Activated naive CD8-positive, alpha-beta T cell treated with anti-CD3 and anti-CD28 coated beads, Interleukin-2, amount 50 U/mL, for 16 hours (primary cell): ENCODE measurements at places on chromosomes 11 and 22.
A peak's percentile ranks its signal among the peaks of the same experiment; 100 is the strongest.

GRCh38 chr11:43904742-43905535 is 24.3 kb downstream of the ALKBH3 start:
- no peak for DNase-seq

DNA sequence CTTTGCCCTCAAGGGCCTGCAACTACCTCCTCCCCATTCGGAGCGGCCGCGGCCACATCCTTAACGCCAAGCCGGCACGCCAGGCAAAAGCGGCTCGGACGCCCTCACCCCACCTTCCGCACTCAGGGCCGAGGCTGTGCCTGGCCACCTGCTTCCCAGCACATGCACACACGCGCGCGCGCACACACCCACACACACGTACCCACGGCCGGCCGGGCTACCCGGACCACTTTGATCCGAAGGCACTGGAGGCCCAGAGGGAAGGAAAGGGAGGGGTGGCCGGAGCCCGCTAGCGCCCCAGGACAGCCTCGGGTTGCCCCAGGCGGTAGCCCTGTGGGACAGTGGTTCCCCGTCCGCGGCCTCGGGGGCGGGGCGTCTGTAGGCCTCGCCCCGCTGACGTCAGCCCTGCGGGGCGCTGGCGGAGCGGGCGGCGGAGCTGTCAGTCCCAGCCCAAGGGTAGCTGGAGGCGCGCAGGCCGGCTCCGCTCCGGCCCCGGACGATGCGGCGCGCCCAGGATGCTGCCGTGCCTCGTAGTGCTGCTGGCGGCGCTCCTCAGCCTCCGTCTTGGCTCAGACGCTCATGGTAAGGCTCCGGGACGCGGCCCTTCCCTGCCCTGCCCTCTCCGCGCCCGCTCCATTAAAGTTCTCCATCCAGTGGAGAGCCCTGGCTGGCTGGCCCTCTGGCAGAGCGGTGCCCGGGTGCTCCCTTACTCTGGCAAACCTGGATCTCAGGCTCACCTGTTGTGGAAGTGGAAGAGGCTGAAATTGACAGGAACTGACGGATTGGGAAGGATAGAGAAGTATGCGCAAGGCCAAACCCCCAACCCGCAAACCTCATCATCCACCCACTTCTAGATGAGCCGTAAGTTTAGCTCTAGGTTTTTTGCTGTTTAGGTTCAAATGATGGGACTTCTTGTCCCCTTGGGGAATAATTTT is at the start of gene IL10RA:
TSS of gene IL10RA (plus strand) at position 442 of the 935 bp plus-strand sequence. CDS start at position 516, 74 bp downstream.
- DNase-seq = peak; percentile 43

DNA sequence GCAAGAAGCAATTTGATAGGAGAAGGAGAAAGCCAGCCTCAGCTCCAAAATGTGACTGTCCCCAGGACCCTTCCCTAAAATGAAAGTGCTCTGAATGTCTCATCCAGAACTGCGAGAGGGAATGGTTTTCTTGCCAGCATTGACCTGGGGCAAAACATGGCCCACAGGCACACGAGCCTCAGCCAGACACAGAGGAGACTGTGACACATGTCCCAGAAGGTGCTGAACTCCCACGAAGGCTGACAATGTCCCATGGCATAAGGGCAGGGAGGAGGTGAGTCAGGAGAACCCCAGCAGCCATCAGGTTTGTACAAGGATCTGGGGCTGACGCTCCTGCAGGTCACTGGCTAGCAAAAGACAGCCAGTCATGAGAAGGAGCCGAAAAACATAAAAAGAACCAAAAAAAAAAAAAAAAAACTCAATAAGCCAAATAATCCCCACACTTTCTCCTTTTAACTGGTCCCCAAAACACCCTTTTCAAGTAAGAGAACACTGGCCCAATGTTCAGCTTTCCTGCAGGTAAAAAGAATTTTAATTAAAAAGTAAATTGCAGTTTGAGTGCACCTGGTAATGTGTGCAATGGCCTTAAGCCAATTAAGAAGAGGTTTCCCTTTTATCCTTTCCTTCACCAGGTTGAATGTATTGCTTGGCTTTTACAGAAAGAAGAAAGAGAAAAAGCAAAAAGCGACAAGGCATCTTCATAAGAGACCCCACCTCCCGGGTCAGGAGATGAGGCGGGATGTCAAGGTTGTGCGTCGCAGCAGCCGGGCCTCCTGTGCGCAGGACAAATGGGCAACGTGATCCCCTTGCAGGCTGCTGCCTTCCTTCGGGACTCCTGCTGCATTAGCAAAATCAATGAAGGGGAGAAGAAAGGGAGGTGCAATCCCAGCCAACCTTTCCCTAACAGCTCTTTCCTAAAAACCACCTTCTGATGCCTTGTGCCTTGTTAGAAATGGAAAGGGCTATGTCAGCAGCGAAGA is 43.6 kb downstream of the GALNT18 start:
- no peak for DNase-seq

- no peak for DNase-seq
Observed at GRCh38 chr11:14336507-14337503, 22.2 kb downstream of the RRAS2 start.

DNA sequence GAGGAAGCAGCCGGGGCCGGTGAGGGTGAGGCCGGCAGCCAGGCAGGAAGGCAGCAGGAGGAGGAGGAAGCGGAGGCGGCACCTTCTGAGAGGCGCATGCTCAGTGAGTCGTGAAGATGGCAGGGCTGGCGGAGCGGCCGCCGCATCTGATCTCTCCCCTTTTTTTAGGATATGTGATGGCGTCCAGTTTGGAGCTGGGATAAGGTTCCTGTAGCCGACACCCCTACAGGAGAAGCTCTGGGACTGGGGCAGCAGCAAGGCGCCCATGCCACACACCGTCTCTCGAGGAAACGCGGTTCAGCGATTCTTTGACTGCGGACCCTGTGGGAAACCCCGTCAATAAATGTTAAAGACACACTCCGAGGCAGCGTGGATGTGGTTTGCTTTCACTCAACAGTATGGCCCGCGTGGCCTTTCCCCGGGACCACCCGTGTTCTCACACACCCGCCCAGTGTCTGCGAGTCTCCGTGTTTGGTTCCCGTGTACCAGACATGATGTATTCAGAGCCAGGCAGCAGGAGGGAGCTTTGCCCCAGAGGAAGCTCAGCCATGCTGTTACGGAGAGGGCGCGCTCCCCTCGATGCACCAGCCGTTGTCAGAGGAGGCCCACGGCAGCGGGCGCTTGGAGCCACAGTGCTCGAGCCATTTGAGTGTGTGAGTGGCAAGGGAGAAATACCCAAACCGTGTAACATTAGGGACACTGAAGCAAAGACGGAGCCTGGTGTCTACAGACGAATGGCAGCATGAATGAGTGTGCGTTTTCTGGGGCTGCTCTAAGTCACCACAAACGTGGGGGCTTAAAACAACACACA is 27.7 kb upstream of the PARVB start:
- DNase-seq = peak; percentile 32

DNA sequence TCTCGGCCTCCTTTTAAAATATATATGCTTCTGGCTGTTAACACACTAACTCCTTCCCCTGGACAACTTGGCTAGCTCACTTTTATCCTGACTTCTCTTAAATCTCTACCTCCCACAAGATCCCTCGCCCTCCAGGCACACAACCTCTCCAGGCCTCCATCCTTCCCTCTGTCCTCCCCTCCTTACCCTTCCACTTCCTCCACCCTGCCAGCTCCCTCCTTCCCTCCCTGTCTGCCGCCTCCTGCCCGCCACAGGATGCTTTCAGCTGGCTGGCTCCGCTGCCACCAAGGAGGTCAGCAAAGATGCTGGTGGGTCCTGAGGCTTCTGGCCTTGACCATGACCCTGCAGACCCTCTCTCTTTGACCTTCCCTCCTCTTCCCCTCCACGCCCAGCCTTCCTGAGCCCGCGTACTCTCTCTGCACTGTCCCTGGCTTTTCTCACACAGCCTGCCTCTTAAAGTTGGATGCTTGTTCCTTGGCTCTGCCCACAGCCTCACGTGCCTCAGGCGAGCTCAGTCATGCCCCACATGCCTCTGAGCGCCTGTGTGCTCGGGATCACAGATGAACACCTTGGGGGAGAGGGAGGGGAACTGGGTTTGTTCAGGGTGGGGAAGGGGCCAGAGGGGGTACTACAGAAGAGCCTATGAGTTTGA is 6.7 kb downstream of the NFAM1 start:
- DNase-seq = no peak

DNA sequence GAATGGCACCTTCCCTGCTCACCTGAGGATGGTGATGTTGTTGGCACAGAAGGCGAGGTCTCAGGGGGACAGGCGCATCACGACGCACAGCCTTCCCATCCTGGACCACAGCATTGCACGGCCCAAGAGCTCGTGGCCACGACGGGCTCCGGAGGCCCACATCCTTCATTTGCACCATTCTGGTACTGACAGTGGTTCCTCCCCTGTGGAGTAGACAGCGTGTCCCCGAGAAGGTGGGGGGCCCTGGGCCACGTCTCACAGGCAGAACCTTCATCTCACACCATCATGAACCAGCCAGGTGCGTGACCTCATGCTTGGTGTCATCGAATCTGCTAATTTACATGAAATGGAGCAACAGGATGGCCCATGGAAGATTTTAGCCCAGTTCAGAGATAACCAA is 180.0 kb downstream of the CTTN start:
- DNase-seq = no peak

GRCh38 chr11:85758480-85759039 is 52.4 kb downstream of the SYTL2 start:
- no peak for DNase-seq

GRCh38 chr11:11237070-11237832 is 115.8 kb downstream of the CSNK2A3 start:
- no peak for DNase-seq

DNA sequence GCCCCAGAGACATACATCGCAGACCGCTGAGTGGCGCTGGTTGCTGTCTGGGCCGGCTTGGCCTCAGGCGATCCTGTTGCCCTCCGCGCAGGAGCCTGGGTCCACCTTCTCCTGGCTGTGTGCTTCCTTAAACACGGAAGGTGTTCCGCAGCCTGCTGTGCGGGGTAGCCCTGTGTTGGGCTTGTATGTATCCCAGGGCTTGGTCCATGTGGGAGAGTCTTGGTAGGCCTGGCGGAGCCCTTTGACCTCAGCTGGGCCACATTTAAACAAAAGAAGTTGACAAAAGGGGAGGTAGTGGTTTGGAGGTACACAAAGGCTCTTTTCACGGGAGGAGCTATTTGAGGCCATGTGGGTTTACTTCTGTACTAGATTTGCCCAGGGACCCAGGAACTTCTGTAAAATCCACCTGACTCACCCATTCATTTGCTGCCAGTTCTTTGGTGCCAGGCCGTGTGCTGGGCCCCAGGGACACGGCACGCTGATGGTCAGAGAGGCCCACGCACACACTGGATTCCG is 11.0 kb upstream of the GRAMD4 start:
- DNase-seq = no peak

DNA sequence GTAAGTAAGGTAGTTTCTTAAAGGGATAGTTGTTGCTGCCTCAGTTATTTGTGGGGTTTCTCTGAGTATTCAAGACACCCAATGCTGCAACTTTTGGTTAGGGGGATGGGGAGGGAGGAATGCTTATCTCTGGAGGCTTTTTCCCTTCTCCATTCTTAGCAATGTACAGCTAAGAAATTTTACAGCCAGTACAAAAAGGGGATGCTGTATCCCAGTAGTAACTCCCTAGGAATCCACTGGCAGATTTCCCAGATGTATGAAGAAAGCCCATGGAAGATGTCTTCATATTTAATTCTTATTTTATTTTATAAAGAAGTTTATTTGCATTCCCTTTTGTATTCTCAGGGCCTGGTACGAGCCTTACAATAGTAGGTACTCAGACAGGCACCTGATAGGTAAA is 154.8 kb downstream of the ENTHD1 start:
- no peak for DNase-seq

GRCh38 chr22:29342577-29343312 is 27.2 kb upstream of the RASL10A start:
- DNase-seq = no peak

DNA sequence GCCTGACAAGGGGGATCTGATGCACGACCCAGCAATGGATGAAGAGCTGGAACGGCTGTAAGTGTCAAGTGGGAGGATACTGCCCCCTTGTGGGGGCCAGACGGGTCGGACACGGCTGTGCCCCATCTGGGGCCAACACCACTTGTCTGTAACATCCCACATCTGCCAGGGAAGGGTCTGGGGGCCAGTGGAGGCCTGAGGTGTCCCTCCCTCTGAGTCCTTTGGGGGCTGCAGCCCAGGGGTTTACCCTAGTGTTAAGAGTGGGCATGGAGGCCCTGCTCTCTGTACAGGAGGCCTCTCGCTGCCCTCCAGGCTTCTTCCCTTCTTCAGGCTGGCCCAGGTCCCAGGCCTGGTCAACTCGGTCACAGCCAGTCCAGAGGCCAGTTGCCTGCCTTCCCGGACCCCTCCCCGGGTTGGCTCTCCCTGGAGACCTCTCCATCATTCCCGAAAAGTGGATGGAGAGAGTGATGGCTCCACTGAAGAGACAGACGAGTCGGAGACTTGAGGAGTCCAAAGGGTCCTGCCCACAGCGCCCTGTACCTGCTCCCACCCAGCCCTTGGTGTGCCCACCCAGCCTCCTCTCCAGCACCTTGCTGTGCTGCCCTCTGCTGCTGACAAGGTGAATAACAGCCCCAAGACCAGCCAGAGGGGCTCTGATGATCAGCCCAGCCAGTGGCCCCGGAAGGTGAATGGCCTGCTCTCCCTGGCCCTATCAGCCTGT is 15.4 kb downstream of the ARFGAP2 start:
- DNase-seq = peak; percentile 31

DNA sequence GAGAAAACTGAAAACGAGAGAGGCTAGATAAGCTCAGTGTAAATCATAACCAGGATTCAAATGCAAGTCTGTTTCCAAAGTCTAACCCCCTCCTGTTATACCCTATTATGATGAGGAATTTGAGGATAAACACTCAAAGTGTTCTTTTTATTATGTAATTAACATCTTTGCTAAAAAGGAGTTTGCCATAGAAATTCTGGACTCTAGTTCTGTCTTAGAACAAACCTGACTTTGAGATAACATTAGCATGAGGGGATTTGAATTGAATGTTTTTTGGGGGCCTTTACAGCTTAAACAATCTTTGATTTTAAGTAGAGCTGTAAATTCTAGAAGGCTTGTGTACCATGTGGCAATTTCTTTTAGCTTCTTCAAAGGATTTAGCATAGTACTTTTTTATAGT is 9.5 kb downstream of the C11orf54 start:
- no peak for DNase-seq

GRCh38 chr22:42380769-42381551 is 51.2 kb downstream of the NFAM1 start:
- DNase-seq = no peak

DNA sequence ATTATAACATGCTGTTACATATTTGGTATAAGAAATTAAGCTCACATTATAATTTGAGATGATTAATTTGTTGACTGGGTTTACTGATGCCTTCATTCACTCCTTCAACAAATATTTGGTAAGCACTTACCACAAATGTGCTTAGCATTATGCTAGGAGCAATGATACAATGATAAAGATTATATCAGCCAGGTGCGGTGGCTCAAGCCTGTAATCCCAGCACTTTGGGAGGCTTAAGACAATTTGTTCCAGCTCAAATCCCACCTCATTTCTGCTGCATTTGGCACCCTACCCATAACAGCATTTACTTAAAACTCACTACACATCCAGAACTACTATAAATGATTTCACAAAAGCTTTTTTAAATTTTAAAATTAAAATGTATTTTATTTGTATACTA is 1263.6 kb upstream of the RAG2 start:
- DNase-seq = no peak

- DNase-seq = no peak
Observed at GRCh38 chr11:62921201-62921572, at the start of gene CHRM1. CHRM1 (minus strand) TSS chr11:62921363; CDS start chr11:62911100, 10,263 bp downstream.

GRCh38 chr22:45603619-45604018 is 68.0 kb upstream of the ATXN10 start:
- no peak for DNase-seq

- DNase-seq = no peak
Observed at GRCh38 chr11:1233351-1234053, 10.6 kb downstream of the MUC5B start.

- DNase-seq = no peak
Observed at GRCh38 chr22:50325444-50326224, 1.2 kb downstream of the DENND6B start.

GRCh38 chr11:130388607-130389205 is 39.7 kb downstream of the ADAMTS8 start:
- no peak for DNase-seq
